ENCODE measurements at places on chromosomes 13 and 19.

DNA sequence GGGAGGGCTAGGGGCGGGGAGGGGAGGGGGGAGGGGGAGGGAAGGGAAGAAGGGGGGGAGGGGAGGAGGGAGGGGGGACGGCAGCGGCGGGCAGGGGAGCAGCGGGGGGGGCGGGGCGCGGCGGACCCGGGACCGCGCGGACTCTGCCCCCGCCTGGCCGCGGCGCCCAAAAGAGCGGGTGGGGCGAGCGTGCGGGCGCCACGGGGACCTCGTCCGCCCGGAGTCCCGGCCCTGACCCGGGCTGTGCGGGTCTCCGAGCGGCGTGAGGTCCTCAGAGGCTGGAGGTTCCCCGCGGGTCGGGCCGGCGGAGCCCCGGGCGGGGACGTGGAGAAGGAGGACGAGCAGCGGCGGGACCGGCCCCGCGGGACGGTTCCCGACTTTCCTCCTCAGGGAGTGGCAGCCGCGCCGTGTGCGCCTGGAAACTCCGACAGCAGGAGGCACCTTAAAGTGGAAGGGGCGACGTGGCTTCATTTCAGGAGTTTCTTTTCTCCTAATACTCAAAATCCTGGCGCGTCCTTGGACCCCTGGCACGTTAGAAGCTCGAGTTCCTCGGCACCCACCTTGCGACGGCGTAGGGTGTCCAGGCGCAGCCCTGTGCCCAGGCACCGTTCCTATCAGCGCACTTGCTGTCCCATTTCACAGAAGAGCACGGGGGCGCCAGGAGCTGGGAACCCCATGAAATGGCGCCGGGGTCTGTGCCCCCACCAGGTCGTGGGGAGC, 518 bp upstream of the PLPP2 start:
- DNase-seq = no peak

- DNase-seq = no peak
These were observed 202.0 kb downstream of the FOXO1 start for GRCh38 chr13:40464337-40465014.

DNA sequence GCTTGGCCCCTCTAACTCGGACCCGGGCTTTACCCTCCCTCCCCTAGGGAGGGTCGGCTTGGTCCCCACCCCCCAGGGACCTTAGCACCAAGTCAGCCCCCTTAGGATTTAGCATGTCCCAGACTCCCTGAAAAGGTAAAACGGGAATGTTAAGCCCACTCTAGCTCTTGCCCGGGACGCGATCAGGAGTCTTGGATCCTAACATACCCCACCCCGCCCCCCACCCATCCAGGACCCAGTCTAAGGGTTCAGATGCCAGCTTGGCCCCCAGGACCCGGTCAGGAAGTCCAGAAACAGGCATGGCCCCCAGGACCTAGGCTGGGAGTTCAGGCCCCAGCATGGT, 437 bp downstream of the EPOR start:
- DNase-seq = no peak

DNA sequence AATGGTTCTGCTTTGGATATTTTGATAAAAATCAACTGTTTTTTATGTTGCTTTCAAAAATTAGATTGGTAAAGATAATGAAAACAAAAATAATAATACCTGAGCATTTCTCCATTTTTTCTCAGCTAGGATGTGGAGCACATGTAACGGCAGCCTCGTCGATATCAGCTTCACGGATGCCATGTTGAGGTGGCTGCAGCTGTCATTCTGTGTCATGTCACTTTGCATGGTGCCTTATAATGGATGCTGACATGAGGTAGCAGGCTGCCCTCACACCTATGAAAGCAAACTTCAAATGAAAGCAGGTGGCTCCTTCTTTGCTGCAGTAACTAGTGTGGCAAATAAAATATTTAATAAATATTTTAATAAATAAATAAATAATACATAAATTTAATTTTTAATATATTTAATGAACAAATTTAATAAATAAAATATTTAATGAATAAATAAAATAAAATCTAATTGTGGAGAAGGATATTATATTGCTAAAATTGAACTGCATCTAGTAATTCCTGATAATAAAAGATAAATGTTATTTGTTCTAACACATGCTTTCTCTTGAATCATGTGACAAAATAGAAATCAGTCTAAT, 955.7 kb upstream of the SLC10A2 start:
- no peak for DNase-seq

GRCh38 chr13:113060557-113061270, 44.9 kb upstream of the F7 start:
- DNase-seq = no peak

DNA sequence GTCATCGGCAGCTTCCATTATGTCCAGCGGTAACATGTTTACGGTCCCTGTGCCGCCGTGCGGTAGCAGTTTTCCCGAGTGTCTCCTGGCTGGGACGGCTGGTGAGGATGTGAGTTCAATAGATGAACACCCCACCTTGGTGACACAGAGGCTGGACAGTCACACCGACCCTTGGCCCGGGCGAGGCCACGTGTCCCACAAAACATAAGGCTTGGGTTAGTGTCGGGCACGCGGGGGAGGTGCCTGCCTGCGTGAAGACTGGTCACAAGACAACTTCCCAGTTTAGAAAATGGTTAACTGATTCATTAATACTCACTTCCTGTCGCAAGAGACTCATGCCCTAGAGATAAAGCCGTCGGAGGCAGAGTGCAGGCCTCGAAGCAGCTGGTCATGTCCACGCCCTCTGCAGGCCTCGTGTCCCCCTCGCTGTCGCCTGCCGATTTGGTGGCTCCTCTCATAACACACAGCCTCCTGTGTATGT, 17.2 kb downstream of the RASA3 start:
- DNase-seq = no peak

DNA sequence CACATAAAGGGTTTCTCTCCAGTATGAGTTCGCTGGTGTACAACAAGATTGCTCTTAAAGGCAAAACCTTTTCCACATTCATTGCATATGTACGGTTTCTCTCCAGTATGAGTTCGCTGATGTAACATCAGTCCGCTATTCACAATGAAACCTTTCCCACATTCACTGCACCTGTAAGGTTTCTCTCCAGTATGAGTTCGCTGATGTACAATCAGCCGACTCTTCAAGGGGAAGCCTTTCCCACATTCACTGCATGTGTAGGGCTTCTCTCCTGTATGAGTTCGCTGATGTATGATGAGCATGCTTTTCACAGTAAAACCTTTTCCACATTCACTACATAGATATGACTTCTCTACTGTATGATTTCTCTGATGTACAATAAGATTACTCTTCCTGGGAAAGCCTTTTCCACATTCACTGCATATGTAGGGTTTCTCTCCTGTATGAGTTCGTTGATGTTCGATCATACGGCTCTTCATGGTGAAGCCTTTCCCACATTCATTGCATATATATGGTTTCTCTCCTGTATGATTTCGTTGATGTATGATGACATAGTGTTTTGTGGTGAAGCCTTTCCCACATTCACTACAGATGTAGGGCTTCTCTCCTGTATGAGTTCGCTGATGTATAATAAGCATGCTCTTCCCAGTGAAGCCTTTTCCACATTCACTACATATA, 6.0 kb upstream of the ZNF614 start:
- DNase-seq = no peak

DNA sequence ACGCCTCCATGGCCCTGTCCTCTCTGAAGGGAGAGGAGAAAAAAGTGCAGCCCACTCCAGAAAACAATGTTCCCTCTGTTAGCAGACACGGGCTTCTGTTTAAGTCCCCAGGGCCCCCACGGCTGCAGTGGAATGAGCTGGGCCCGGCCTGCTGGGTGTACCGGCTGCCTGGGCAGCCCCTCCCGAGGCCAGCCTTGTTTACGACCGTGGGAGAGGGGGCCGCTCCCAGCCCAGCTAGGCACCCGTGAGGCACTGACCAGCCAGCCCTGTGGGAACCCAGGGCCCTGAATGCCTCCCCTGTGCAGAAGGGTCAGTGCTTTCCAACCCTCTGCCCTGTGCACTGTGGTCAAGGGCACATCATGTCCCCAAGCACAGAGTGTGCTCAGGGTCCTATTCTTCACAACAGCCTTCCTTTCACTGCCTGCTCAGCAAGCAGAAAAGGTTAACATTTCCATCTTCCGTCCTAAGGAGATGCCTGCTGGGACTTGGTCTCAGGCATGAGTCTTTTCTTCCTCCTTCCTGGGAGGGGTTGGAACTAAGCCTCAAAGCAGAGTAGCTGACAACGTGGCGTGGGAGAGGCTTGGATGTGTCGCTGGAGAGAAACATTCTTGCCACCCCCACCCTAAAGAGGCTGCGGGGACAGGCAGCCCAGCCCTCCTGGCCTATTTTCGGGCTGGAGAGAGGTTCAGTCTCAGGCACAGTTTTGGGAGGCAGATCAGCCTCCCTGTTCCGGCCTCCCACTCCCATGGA, 90.1 kb downstream of the RGCC start:
- no peak for DNase-seq

DNA sequence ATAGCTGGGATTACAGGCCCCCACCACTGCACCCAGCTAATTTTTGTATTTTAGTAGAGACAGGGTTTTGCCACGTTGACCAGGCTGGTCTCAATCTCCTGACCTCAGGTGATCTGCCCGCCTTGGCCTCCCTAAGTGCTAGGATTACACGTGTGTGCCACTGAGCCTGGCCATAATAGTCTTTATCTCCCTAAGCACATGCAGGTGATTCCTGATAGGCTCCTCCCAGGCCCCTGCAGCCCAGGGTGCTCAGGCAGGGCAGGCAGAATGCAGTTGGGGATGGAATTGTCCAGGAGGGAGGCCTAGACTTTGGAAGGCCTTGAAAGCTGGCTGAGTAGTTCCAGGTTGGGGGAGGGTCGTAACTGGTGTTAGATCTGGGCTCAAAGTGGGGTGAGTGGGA, 8.5 kb downstream of the ZNF526 start:
- DNase-seq = no peak

- DNase-seq = no peak
These were observed 26.1 kb downstream of the FGF9 start for GRCh38 chr13:21696865-21697448.

DNA sequence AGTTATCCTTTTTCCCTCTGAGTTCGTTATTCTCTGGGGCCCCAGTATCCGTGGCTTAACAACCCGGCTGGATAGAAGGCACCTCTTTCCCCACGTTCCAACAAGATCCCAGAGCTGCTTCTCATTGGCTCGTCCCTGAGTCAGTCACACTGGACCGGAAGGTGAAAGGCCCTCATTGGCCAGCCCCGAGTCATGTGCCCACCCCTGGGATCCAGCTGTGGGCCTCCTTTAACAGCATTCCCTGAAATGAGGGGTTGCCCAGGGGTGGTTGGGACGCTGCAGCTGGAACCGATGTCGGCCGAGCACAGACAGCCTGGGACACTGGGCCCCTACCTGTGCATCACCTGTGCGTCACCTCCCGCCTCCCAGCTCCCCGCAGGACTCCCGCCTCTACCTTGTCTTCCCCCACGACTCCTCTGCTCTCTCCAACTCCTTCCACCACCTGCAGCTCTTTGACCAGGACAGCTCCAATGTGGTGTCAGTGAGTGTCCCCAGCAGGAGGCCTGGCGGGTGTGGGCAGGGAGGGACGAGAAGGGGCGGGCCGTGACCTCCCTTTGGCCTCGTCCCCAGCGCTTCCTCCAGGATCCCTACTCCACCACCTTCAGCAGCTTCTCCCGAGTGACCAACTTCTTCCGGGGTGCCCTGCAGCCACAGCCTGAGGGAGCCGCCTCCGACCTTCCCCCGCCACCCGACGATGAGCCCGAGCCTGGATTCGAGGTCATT, 4.3 kb downstream of the TBC1D17 start:
- no peak for DNase-seq

DNA sequence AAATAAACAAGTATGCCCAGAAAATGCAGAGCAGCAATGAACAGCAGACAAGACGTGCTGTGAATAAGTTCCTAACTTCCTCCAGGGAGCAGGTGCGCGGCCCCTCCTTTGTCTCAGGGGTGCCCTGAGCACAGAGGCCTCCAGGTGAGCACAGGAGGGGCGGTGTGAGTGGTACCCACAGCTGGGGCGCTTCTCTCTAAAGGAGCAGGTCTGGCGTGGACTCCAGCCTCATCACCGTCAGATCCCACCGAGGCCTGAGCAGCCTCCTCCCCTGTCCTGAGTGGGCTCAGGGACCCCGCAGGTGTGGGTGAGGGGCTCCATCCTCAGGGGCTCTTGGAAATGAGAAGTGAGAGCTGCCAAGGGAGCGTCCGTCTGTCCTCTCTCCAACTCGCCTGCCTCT, 3.2 kb downstream of the LILRA5 start:
- DNase-seq = no peak

DNA sequence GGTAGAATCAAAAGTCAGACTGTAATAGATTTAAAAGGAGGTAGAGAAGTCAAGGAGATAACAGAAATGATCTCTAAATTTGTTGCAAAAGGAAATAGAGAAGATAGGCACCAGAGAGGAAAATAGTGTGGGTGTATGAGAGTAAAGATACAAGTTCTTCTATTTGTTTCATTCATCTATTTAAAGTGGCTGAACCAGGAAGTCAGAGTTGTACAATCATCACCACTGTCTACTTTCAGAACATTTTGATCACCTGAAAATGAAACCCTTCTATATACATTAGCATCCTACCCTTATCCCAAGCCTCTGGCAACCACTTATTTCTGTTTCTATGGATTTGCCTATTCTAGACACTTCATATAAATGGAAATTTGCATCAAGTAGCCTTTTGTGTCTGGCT, 36.7 kb downstream of the INTS6 start:
- no peak for DNase-seq

- DNase-seq = no peak
These were observed 512 bp downstream of the RPS19 start for GRCh38 chr19:41860419-41861115.

- DNase-seq = no peak
These were observed 446.4 kb downstream of the GPC6 start for GRCh38 chr13:93672996-93673395.

DNA sequence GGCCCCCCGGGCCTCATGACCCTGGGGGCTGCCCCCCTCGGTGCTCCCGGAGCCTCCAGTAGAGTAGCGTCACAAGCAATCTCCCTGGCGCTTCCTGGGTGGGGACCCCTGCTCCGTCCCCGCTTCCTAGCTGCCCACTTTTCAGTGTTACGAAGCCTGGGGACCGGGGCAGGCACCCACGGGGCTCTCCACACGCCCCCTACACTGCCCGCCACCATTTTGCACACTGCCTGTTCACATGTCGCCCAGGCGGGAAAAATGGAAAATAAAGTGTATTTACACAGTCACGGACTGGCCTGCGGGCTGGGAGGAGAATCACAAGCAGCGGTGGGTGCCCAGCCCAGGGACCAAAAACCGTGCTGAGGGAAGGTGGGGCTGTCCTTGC, 9.5 kb downstream of the PRR36 start:
- no peak for DNase-seq
